Activated CD8-positive, alpha-beta memory T cell treated with anti-CD3 and anti-CD28 coated beads for 1 hour (primary cell): ENCODE measurements at places on chromosomes 6 and 20.

DNA sequence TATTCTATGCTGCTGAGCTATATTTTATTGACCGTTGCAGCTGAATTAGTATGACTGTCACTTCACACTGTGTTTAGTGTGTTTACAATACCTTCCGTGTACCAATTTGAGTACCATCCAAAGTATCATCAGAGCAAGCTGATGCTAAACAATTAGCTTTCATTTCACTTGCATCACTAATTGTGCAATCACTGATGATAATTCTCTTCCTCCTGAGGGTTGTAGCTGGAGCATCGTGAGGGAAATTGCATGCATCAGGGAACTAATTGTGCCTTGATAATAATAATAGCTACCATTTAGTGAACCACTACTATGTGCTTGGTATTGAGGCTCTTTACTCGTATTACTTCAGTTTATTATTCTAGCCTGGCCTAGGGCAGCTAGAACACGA lies 384.8 kb upstream of the SOX4 start:
- DNase-seq: no peak

DNA sequence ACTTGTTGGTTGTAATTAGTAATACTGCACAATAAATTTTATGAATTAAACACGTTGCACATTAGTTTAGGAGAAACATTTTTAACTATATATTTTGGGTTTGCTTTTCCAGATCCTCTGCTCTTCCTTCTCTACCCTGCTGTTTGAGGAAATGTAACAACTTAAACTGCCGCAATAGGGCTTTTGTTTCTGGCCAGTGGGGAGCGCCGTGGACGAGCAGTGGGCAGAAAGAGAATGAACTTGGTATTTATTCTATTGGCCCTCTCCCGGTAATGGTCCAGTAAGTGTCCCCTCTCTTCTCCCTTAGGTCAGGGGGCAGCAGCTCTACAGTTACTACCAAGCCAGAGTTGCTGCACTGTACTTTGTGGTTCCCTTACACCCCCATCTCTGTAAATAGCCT lies 35.2 kb upstream of the EPHA7 start:
- no peak for DNase-seq

DNA sequence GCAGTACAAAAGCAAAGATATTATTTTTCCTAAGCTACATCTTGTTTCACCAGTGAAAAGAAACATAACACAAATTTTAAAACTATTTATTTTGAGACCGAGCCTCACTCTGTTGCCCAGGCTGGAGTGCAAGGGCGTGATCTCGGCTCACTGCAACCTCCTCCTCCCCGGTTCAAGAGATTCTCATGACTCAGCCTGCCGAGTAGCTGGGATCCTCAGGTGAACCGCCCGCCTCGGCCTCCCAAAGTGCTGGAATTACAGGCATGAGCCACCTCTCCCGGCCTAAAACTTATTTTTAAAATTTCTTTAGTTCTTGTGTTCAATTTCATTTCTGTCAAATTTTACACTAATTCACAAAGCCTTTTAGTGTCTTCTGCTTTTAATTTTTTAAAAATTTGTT lies 5.9 kb downstream of the SRSF12 start:
- no peak for DNase-seq

GRCh38 chr20:2246069-2246491 lies 49.7 kb upstream of the TGM3 start:
- DNase-seq: no peak

- no peak for DNase-seq
These were observed 3.2 kb downstream of the OSBPL2 start for GRCh38 chr20:62241506-62241905.

DNA sequence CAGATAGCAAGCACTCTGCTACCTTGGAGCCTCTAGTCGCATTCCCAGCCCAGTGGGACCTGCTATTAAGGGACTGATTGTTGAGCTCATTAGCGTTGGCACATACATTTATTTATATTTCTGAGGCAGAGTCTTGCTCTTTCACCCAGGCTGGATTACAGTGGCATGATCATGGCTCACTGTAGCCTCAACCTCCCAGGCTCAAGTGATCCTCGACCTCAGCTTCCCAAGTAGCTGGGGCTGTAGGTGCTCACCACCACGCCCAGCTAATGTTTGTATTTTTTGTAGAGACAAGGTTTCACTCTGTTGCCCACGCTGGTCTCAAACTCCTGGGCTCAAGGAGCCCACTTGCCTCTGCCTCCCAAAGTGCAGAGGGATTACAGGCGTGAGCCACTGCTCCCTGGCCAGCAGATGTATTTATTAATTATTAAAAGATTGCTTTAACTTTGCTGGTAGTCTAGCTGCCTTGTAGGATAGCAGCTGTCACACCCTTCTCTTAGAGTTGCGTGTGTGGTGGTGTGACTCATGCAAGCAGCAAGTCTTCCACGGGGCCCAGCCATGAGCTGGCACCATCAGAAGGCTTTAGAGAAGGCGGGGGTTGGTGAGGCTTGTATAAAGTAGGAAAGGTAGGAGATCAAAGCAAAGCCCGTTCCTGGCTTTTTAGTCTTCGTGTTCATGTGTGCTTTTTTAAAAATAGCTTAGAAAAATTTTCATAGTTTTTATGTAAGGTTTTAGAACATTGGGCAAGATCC lies 16.5 kb downstream of the ACTR5 start:
- DNase-seq: no peak

DNA sequence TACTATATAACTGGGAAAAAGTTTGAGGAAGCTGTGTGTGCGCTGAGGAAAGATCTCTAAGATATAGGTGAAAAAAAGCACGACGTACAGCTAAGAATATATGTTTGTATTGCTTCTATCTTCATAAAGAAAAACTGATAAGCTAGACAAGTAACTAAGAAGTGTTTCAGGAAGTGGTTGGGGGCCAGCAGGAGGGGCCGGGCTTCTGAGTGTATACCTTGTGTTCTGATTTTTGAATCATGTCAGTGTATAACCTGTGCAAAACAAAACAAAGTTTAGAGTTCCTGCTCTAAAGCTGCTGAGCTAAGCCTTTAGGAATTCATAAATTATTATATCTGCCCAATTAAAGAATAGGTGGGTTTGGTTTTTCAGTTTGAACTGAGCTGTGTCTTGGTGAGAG lies 7.9 kb upstream of the OSER1 start:
- peak; percentile 26 for DNase-seq

- DNase-seq: no peak
These were observed 50.4 kb downstream of the UNC5CL start for GRCh38 chr6:40988634-40989033.

DNA sequence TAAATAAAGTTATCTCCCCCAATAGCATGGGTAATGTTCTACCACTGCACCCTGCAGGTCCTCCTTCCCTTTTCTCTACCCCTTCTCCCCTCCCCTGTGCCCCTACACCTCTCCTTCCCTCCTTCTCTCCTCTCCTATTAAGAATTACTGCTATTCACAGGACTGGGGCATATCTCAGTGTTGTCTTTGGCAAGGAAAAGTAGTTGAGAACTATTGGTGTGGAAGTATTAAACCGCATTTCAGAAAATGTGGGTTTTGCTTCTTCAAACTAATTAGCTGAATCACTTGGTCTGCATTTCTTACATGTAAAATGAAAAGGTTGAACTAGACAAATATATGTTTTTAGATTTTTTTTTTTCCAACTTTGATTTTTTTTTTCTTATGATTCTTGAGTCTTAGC lies 296.3 kb downstream of the CDKAL1 start:
- DNase-seq: no peak

GRCh38 chr20:4545526-4545925 lies 176.2 kb upstream of the PRND start:
- DNase-seq: no peak

DNA sequence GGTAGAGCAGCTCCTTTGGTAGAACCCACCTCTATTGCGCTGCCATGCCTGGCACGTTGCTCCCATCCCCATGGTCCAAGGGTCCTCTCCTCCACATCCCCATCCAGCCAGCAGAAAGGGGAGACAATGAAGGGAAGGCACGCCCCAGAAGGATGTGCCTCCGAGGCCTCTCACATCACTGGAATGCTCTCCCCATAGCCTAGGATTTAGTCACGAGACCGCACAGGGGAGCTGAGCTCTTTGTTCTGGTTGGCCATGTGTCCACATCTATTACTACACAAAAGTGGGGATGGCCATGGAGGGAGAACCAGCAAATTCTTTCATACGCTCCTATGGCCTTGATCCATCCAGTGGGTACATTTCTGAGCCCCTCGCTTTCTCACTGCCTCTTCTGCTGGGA lies 60.5 kb upstream of the SALL4 start:
- DNase-seq: no peak

- DNase-seq: no peak
These were observed 76.5 kb downstream of the CDKAL1 start for GRCh38 chr6:20610636-20611370.
